Suppressor macrophage treated with lipopolysaccharide for 4 hours (primary cell): ENCODE measurements at places on chromosomes 1 and 21.

DNA sequence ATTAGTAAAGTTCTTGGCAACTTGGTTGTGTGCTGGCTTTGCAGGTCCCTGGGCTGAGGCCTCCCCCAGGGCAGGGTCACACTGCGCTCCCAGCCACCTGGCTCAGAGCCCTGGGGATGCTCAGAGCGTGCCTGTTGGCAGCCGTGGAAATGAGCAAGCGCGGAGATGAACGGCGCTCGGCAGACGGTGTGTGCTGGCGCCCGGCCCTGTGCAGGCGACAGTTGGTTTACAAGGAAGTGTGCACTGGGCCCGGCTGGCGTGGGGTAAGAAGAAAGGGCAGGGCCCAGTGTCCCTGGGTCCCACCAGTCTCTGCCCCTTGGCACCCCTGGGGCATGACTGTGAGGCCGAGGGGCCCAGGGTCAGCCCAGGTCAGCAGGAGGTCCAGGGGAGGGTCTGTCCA, 25.7 kb upstream of the PEX10 start:
- no peak for DNase-seq

DNA sequence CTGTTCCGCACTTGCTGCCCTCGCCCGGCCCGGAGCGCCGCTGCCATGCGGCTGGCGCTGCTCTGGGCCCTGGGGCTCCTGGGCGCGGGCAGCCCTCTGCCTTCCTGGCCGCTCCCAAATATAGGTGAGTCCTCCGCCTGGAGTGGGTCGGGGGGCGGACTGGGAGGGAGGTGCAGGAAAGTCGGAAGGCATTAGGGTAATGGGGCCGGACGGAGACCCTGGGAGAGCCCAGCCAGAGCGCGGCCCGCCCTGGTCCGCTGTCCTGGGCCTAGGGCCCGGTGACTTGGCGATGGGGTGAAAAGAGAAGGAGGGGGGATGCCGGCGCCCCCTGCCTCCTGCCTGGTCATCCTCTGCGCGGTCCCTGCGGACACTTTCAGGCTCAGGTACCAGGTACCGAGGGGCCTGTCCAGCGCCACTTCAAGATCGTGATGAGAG, 243 bp downstream of the ADAM15 start:
- DNase-seq, result no peak

DNA sequence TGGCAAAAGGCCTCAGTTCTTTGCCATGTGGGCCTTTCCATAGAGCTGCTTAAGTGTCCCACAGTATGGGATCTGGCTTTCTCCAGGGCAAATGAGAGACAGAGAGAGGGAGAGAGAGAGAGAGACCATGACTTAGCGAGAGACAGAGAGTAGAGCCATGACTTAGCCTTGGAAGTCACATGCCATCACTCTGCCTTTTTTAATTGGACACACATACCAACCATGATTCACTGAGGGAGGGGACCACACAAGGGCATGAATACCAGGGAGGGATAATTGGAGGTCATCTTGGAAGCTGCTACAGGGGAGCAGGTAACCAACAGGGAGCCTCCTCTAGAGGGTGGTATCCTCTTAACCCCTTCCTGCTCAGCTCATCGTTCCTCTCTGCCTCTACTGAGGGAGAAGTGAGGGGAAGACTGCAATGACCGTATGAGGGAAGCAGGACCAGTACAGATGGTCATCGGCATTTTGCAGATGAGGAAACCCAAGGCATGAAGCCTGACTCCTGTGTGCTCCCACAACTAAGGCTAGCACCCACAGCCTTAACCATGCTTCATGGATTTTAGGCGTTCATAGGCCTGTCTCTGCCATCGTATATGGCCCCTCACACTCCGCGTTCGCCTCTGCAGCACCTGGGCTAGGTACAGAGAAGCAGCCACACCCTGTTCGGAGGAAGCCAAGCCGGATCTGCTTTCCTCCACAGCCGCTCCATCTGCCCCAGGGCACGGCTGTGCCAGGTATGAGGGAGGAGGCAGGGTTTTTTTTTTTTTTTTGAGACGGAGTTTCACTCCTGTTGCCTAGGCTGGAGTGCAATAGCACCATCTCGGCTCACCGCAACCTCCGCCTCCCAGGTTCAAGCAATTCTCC, 38.6 kb downstream of the MEF2D start:
- DNase-seq, result no peak

GRCh38 chr1:110673197-110673701, 1.5 kb downstream of the KCNA3 start:
- no peak for DNase-seq

GRCh38 chr1:164838786-164839185, 279.8 kb downstream of the PBX1 start:
- DNase-seq, result no peak

- no peak for DNase-seq
Measured at GRCh38 chr1:81349194-81349965, 451.4 kb upstream of the ADGRL2 start.

- DNase-seq, result no peak
Measured at GRCh38 chr1:208134491-208134890, 109.7 kb downstream of the PLXNA2 start.

DNA sequence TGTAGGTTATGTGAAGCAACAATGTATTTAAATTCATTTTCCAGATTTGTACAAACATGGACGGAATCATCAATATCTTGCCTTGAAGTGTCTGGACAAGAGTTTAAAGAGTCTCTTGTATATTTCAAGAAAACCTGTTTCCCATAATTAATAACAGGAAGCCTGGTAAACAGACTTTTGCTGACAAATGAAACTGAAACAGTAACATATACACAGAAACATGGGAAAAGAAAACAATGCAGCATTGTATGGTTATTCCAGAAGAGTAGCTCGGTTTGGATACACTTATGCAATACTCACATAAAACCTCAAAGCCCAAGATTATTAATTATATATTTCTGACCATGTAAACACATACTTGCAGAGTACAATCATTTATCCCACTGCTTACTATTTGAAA, 265.5 kb downstream of the PTPRC start:
- peak; percentile 38 for DNase-seq

DNA sequence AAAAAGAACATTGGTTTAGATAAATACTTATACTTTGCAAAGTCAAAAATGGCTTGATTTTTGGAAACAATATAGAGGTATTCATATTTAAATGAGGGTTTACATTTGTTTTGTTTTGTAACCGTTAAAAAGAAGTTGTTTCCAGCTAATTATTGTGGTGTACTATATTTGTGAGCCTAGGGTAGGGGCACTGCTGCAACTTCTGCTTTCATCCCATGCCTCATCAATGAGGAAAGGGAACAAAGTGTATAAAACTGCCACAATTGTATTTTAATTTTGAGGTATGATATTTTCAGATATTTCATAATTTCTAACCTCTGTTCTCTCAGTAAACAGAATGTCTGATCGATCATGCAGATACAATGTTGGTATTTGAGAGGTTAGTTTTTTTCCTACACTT, 65.3 kb upstream of the SAMD13 start:
- peak; percentile 9 for DNase-seq

DNA sequence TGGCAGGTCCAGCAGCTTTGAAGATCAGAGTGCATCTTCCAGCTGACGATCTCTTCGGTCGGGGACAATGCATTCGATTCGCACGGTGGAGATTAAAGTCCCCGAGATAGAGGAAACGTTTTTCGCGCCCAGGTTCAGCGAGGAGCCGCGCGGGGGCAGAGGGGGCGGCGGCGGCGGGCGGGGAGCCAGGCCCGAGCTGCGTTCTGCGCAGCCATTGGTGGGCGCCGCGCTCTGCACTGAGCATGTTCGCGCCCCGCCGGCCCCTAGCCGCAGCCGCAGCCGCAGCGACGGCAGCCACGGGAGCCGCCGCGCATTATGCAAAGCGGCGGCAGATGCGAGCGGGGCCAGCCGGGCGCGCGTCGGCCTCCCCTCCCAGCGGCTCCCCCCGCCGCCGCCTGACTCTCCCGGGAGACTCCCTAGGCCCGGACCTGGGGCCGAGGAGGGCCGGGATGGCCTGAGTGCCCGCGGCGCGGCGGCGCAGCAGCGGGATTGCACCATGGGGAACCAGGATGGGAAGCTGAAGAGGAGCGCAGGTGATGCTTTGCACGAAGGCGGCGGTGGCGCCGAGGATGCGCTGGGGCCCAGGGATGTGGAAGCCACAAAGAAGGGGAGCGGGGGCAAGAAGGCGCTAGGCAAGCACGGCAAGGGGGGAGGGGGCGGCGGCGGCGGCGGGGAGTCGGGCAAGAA, at the start of gene FMN2:
FMN2 (plus strand) TSS at position 270 of the 687 bp plus-strand sequence; CDS start at position 497, 227 bp downstream.
- no peak for DNase-seq

DNA sequence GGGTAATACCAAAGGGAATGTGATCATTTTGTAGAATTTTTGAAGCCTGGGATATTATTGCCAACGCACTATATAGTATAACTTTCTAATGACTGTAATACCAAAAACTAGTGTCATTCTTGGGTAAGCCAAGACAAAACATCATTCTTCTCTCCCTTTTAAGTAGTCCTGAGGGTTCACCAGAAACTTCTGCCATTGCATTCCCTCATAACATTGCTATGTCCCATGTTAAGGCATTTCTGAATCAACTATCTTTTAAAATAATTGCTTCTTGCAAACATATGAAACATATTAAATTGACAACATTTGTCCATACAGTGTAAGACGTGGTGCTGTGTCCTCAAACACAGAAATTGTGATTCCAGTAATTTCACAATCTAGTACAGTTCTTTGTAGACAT, 29.9 kb upstream of the C1orf21 start:
- no peak for DNase-seq

GRCh38 chr1:180778782-180779398, 133.8 kb upstream of the KIAA1614 start:
- DNase-seq, result no peak

DNA sequence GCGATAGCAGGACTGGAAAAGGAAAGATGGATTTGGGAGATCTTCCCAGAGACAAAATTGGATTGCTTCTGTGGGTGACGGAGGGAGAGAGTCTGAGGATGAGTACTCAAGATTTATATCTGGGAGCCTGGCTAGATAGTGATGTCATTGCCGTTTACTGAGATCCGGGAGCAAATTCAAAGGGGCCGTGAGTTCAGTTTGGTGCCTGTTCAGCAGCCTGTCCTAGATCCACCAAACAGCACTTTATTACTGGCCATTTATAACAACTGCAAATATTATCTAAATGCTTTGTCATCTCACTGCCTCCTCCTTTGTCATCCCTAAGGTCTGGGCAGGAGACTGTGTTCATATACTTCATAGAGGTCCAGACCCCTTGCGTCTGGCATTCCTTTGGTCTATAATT, 29.2 kb downstream of the MAPKAPK2 start:
- DNase-seq, result no peak

DNA sequence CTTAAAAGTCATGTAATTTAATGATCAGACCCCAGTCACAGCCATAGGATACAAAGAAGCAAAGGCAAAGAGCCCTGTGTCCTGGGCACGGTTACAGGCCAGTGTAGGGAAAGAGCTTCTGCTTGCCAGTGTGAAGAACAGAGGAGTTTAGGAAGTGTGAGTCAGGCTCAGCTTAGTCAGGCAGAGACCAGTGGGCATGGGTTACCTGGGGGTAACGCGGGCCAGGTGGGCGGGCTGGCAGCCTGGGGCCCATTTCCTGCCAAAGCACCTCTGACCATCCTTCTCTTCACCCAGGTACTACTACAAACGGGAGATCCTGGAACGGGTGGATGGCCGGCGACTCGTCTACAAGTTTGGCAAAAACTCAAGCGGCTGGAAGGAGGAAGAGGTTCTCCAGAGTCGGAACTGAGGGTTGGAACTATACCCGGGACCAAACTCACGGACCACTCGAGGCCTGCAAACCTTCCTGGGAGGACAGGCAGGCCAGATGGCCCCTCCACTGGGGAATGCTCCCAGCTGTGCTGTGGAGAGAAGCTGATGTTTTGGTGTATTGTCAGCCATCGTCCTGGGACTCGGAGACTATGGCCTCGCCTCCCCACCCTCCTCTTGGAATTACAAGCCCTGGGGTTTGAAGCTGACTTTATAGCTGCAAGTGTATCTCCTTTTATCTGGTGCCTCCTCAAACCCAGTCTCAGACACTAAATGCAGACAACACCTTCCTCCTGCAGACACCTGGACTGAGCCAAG, 4.7 kb downstream of the ELF3 start:
- no peak for DNase-seq

- DNase-seq, result no peak
Measured at GRCh38 chr1:54340878-54341277, 65.3 kb downstream of the SSBP3 start.

DNA sequence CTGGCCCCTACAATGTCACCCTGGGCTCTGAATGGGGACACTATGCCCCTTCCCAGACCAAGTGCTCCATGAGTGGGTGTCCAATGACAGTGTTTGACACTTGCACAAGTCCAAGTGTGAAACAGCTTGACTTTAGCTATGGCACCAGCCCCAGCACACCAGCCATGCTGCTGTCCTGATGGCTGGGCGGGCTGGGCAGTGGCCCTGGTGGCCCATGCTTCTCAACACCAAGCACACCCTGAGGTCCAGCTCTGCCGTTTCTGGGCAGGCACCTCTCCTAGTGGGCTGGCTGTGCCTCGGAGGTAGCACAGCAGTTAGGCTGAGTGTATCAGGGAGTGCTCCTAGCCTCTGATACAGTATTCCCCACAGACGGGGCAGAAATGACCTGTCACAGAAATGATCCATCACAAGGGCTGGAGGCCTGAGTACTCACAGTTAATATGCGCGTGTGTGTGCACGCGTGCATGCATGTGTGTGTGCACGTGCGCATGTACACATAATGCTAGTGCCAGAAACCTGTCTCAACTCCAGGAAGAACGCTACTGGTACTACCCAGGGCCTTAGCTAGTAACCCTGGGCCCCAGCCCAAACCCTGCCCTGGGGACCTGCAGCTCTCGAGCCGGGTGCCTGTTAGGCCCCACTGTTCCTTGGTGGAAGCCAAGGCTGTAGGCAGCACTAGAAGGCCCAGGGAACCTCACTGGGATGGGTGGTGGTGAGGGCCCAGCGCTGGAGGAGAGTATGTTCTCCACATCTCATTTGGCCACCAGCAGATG, 134.0 kb downstream of the DMRTB1 start:
- no peak for DNase-seq

DNA sequence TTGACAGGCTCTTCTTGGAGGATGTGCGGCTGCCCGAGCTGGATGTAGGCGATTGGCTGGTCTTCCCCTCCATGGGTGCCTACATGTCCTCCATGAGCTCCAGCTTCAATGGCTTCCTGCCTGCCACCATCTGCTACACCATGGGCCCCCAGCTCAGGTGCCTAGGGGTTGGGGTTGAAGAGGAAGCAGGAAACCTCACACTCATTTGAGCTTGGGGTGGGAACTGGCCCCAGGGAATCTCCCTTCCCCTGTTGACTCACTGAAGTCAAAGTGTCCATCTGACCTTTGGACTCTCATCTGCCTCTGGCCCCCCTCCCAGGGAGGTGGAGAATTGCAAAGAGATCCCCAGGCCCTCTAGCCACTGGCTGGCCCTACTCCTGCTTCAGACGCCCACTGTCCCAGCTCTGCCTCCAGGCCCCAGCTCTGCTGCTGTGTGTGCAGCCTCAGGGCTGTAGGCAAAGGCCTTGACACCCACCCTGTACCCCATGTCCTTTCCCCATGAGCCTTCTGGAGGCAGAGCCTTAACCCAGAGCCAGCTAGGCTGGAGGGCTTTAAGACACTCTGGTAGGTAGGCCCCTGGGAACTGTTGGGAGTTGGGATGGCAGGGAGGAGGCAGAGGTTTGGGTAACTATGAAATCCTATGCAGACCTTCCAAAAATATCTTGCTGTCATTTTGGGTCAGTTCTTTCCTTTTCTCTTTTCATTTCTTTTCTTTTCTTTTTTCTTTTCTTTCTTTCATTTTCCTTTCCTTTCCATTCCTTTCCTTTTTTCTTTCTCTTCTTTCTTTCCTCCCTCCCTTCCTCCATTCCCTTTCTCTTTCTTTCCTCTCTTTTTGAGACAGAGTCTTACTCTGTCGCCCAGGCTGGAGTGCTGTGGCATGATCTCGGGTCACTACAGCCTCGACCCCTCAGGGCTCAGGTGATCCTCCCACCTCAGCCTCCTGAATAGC, 66.9 kb upstream of the TINAGL1 start:
- peak; percentile 54 for DNase-seq

GRCh38 chr1:210751911-210752310, 382.0 kb downstream of the KCNH1 start:
- DNase-seq, result no peak
